Fibroblast of pulmonary artery (primary cell): ENCODE measurements at places on chromosomes 5 and 9.

- no peak for DNase-seq
Observed at GRCh38 chr5:41761663-41762062, 108.6 kb downstream of the OXCT1 start.

- no peak for DNase-seq
Observed at GRCh38 chr9:72827950-72828731, 124.7 kb downstream of the ALDH1A1 start.

DNA sequence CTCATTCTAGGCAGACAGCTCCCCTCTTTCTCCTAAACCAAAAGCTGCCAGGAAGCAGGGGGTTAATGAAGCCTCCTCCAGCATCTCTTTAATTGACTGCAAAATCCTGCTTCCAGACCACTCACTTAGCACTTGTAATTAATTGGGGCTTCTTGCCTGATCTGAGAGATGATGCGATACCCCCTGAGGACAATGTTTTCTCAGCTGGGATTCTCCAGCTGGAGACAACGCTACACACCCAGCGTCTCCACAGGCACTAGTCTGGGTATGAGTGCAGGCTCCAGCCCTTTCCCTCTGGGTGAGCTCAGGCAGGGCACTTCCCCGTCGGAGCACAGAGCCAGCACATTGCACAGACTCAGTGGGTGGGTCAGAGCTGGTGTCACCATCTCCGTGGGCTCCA is 16.1 kb downstream of the CPLX2 start:
- DNase-seq = no peak

GRCh38 chr5:142529626-142530278 is 156.1 kb downstream of the FGF1 start:
- peak; percentile 67 for DNase-seq

- no peak for DNase-seq
Observed at GRCh38 chr9:118336943-118337330, 632.7 kb downstream of the TLR4 start.

DNA sequence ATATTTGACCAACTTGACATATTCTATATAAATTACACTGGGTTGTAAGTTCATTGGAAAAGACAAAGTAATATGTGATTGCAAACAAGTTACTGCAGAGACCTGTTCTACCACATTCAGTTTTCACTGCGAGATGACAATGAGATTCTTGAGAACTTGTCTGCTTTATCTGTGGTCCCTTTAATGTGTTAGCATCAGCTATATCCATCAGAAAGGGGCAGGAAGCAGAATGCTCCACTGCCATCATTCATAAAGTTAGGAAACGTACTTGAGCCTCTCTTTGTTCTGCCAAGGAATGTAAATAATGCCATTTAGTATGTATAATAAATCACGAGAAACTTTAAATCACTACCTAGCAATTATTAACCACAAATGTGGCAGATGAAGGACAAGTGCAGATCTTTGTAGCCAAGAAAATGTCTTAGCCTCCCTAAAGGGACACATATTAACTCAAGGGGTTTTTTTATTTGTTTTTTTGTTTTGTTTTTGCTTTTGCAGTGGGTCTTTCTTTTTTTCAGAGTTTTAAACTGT is 59.4 kb downstream of the GIN1 start:
- DNase-seq = no peak

- no peak for DNase-seq
Observed at GRCh38 chr5:36215910-36216309, 25.8 kb downstream of the NADK2 start.

- DNase-seq = no peak
Observed at GRCh38 chr5:146218168-146218567, 14.8 kb downstream of the RBM27 start.

- no peak for DNase-seq
Observed at GRCh38 chr5:96957254-96958049, 21.6 kb downstream of the LNPEP start.

- no peak for DNase-seq
Observed at GRCh38 chr9:76716085-76716672, 48.1 kb upstream of the PCA3 start.

DNA sequence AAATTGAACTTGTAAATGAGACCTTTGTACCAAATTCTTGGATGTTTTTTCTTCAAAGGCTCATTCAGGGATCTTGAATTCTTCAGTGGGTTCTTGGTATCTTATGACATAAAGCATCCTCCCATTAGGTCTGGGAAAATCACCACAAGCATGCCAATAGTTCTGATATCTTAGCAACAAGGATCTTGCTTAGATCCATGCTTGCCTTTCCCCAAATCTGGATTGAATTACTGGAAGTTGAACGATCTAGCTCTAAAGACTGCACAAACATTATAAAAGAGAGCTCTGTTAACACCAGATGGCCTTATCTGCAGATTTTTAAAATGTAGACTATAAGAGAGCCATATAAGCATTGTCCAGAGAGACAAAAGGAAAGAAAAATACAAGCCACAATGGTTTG is 266.3 kb downstream of the RAB3C start:
- DNase-seq = no peak

GRCh38 chr9:91562416-91562815 is 138.8 kb upstream of the NFIL3 start:
- peak; percentile 10 for DNase-seq

GRCh38 chr9:36597412-36598178 is 24.9 kb downstream of the MELK start:
- peak; percentile 82 for DNase-seq

DNA sequence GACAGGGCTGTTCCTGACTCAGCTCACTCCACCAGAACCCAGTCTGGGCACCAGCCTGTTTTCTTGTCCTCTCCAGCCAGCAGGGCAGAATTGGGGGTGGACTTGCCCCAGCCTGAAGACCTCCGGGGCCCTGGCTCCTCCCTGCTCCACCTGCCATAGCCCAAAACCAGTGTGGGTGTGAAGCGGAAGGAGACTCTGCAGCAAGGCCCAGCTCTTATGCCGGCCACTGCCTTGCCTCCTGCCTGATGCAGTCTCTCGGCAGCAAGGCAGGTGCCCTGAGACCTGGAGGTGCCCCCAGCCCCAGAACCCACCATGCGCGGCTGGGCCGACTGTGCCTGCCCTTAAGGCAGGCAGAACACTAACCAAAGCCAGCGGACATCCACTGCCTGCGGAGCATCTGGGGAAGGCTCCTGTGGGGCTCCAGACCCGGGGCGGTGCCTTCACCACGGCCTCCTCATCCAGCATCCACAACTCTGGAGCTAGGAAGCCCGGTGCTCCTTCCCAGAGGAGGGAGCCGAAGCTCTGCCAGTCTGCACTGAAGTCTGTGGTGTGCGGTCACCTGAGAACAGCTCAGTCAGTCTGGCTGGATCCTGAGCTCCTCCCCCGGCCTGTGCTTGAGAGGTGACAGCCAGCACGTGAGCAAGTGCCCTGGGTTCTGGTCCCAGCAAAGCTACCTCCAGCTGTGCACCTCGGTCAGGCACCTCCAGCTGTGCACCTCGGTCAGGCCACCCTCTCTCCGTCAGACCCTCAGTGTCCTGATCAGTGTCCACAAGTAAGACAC is 116.7 kb downstream of the ADAMTS2 start:
- DNase-seq = no peak

- DNase-seq = no peak
Observed at GRCh38 chr9:34896112-34896511, 62.0 kb upstream of the PHF24 start.

- DNase-seq = no peak
Observed at GRCh38 chr9:88387036-88387551, 1.1 kb upstream of the SPIN1 start.

DNA sequence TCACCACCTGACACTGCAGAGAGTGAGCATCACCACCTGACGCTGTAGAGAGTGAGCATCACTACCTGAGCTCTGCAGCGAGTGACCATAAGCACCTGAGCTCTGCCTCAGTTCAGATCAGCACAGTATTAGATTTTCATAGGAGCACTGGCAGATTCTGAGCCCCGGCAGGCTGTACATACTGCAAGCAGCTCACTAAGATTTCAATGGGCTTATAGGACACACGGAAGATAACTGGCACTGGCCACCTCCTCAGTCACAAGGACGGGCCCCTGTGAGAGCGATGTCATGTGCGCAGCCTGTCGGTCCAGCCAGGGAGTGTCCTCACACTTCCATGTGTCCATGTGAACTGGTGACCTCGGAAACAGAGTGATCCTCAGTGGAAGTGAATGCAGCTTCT is 153.5 kb upstream of the IRX2 start:
- DNase-seq = no peak

DNA sequence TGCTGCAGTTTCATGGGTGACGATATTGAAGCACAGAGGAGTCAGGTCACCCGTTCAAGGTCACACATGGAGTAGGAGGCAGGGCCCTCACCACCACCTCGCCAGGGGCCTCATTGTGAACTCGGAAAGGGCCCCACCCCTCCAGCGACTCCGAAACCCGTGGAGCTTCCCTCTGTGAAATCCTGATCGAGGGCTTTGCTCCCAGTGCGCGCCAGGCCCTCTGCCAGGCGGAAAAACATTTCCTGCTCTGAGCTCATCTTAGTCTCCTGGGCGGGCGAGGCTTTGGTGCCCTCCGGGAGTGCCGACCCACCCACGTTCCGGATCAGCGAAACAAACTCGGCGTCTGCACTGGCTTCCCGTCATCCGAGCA is 75.0 kb upstream of the FCN1 start:
- no peak for DNase-seq

GRCh38 chr5:118006219-118006618 is 982.1 kb downstream of the DTWD2 start:
- no peak for DNase-seq

DNA sequence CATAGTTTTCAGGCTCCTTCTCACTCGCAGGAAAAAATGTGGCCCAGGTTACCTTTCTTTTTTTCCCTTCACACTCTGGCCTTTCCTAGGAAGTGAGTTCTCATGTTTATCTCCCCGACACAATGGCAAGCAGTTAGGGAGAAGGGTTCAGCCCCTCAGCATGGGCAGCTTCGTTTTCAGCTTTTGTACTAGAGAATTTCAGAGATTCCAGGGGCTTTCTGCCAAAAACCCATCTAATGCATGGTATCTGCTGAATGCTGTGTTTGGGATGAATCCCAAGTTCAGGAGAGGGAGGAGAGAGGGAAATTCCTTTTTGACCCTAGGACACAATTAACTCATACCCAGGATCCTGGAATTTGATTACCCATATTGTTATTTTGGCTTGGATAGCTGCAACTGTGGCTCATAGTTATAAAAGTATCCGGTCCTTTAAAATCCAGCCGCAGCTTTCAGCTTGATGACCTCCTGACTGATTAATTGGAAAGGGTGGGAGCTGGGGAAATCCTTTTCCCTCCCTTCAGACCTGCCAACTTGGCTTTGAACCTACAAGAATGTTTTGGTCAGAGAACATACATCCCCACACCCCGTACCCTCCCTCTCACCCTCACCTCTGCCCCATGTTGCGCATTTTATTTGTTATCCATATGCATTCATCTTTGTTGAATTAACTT is 78.4 kb downstream of the TMEM252 start:
- DNase-seq = no peak

- DNase-seq = no peak
Observed at GRCh38 chr9:76798527-76798926, 34.3 kb downstream of the PCA3 start.

GRCh38 chr9:131701789-131702337 is 38.0 kb downstream of the RAPGEF1 start:
- no peak for DNase-seq

DNA sequence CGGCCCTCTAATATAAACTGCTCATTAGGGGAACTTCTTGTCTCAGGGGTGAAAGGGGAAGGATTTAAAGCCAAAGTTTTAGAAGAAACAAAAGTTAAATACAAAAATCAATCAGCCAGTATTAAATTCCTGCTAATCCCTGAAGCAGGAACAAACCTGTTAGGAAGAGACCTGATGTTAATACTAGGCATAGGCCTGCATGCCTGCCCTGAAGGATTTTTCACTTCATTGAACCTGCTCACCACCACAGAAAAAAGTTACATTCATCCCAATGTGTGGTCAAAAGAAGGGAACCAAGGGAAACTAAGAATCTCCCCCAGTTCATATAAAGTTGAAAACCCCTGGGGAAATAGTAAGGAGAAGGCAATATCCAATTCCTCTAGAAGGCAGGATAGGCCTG is 9.4 kb upstream of the RNF180 start:
- DNase-seq = no peak

DNA sequence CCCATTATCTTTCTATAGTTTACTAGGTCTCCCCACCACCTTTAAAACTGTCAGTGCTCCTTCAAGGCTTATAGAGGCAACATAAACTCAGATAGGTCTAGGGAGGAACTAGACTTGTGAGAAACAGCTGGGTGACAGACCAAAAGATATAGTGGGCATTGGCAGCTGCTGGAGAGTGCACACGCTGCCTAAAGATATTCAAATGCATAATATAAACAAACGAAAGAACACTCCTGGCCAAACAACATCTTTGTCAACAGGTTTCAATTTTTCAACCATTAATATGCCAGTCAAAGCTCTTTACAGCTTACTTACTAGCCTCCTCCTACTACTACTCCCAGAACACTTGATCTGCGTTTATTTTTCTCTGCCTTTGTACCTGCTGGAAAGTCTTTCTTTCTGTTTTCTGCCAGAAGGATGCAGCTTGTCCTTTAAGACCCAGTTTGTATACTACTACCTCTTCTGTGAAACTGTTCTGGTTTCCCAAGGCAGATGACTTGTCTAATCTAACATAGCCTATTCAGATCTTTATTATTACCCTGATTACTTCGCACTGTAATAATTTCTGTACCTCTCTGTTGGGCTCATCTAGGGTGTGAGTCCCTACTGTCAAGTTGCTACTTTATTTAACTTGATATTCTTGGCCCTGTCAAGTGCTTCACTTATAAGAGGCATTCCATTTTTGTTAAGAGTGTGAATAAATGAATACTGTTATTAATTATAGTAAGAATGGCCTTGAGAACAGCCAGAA is 14.3 kb downstream of the KDM3B start:
- no peak for DNase-seq

DNA sequence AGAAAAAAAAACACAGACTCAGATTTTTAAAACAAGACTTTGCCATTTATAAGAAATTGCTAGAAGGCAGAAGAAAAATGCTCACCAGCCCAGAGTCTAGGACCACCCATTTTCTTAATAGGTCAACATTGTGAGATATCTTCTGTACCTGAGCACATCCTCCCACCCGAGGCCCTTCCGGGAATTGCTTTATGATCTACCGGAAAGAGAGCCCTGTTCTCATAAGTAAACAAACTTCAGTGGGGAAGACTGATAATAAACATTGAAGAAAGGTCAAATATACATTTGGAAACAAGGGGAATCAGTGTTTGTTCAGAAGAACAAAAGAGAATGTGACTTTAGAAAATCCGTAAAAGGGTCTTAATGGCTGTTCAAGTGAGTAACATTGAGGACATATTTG is 44.4 kb downstream of the PRKACG start:
- no peak for DNase-seq

DNA sequence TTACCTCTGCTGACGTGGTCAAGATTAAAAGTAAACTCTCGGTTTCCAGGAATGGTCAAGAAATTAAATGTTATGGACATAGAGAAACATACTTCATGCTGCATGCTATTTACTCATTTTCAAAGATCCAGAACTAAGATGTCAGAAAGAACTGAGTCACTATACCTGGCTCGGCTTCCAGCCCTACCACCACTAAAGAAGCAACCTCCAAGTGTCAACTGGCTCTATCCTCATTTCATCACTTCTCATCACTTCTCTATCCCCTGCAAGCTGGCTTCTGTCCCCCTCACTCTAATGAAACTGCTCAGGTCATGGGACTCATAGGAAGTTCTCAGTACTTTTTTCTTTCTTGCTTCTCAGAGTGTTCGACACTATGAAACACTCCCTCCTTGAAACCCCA is 116.2 kb downstream of the CDK5RAP2 start:
- DNase-seq = no peak
